ENCODE measurements at places on chromosomes 16 and 17. TPM values are rescaled to one million over a fixed set of nuclear protein-coding genes. Genes with fewer than 3 reads are reported as not detected.

GRCh38 chr16:9943121-9943520 lies 239.1 kb downstream of the GRIN2A start:
- DNase-seq: no peak

DNA sequence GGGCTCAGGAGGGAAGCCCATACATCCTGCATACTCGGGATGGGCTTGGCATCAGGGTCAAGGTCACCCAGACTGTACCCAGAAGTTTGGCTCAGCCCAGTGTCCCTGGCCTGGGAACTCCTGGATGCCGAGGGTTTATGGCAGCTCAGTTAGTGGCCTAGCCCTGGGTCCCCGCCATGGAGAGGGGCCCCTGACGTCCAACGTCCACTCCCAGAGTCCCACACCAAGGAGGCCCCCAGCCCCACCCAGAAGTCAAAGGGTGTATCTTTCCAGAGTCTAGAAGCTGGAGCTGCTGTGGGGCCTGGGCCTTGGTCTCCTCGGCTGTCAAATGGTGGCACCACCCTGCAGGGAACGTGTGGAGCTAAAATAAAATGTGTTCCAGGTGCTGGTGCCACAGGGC lies 76.4 kb downstream of the SREBF1 start:
- no peak for DNase-seq

GRCh38 chr16:28193530-28194423 lies 18.0 kb downstream of the XPO6 start:
- no peak for DNase-seq

DNA sequence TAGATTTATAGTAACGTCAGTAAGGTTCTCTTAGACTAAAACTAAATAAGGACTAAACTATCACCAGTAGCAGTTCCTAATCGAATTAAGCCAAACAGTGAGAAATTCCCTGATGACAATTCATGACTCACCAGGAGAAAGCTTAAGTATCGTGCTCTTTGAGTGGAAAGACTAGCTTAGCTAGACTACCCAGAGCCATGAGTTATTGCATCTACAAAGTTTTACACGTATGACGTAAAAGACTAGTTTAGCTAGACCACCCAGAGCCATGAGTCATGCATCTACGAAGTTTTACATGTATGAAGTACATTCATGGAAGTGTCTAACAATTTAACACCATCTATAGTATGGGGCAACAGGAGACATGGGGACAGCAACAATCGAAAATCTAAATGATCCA lies 36.6 kb downstream of the UBE2G1 start:
- DNase-seq: no peak

DNA sequence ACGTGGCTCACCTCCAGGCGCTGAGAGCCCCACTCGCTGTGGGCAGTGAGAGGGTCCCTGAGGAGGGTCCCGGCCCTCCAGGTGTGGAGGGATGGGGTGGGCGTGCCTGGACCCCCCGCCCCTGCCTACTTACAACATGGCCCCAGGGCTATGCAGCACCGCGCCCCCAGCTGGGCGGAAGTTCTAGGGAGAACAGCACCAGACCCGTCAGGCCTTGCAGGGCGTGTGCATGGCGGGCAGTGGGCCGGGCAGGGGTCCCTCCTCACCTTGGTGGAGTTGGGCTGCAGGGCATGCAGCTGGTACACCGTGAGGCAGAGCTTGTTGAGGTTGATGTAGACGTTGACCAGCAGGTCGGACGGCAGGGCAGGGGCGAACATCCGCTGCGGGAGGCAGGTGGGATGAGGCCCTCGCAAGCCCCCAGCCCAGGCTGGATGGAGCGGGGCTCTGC lies 2.7 kb downstream of the SMIM22 start:
- no peak for DNase-seq

- no peak for DNase-seq
Observed at GRCh38 chr17:16988749-16989229, 16.9 kb upstream of the TNFRSF13B start.

DNA sequence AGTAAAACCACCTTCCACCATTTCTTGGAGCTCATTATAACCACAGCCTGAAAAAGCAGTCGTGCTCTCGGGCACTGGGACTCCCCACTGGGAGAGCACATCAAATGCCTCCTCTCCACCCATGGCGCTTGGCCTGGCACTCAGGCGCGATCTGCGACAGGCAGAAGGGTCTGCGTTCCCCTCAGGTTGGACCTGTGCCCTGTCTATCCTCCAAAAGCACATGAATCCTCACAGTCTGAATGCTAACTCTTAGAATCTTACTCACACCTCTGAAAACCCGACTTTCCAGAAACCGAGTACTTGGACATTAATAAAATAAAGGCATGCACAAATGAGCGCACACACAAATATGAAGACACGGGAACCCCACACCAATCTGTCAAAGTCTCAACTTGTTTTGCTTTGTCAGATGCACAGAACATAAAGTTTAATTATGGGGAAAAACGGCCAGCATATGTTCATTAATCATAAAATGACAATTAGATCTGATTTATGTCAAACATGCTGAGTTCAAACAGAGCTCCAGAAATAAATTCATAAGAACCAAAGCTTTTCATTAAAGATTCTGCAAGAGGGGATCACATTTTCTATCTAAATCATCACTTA lies 20.5 kb upstream of the FAAP100 start:
- no peak for DNase-seq

- DNase-seq: no peak
Observed at GRCh38 chr16:19948186-19949104, 63.8 kb upstream of the GPRC5B start.

GRCh38 chr16:50263940-50264929 lies 2.1 kb upstream of the ADCY7 start:
- DNase-seq: no peak

GRCh38 chr17:37299257-37299980 lies 76.4 kb upstream of the C17orf78 start:
- no peak for DNase-seq

- DNase-seq: peak; percentile 73
Observed at GRCh38 chr17:80035937-80036714, at the start of gene CCDC40. TSS of gene CCDC40 (plus strand) at chr17:80036642. CDS start at chr17:80036663, 21 bp downstream.

- DNase-seq: no peak
Observed at GRCh38 chr16:86833136-86833535, 254.8 kb downstream of the FOXL1 start.

GRCh38 chr16:28554634-28555423 lies 1.1 kb downstream of the SGF29 start:
- DNase-seq: no peak

- DNase-seq: no peak
Observed at GRCh38 chr17:81910840-81911276, 341 bp downstream of the PCYT2 start.

- no peak for DNase-seq
Observed at GRCh38 chr16:4257646-4258556, 14.9 kb downstream of the TFAP4 start.

DNA sequence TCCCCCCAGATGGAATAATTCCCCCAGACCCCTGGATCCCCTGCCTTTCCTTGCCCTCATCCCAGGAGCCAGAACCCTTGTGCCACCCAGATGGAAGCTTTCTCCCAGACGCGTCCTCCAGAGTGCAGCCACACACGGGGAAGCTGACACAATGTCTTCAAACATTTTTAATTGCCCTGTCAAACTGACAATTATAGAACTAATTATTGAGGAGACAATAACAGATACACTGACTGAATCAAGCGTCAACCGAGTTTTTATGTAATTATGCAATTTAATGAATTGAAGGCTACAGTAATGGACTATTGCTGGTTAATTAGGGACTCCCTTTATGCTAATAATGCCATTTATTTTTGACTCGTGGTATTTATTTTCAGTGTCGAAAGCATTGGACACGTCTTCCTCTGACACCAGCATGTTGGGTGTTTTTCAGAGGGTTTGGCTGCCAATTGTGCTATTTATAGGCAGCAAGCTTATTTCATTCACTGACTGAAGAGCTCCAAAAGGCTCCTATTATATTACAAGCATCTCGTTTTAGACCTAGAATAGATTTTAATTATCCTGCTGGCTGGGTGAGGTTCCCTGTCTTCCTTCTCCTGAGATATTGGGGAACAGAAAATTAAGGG lies 298.2 kb upstream of the C16orf82 start:
- DNase-seq: no peak

DNA sequence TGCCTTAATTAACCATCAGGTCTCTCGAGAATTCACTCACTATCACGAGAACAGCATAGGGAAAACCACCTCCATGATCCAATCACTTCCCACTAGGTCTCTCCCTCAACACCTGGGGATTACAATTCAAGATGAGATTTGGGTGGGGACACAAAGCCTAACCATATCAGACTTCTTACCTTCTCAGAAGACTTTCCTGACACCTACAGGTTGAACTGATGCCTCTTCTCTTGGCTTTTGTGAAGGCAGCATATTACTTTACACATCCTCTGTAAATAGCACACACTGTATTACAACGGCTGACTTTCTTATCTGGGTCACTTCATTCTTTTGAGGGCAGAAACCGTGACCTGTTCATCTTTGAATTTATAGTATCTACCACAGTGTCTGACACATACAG lies 23.6 kb downstream of the BMERB1 start:
- DNase-seq: no peak

DNA sequence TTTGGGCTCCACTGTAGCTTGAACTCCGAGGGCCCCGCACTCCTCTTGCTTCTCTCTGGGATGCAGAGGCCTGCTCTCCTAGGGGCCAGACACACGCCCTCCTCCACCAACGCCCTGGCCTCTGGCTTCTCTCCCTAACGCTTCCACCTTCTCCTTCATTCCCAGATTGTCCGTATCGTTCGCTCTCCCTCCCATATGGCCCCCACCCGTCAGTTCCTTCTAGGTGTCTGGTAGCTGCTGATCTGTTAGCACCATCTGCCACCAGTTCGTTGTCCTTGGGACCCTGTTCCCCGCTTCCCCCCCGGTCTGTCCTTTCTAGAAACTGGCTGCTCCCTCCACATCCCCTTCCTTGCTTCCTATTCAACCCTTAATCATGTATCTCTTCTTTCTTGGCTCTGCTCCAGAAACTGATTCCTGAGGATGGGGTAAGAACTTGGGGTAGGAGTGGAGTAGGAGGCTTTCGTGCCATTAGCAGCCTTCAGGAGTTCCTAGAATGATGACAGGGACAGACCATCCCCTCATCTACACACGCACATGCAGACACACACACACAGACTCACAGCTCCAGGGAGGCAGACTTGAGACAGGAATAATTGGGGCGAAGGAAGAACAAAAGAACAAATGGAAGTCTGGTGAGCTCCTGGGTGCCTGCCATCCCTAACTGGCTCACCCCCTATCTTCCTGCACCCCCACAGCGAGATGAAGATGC lies 4.3 kb downstream of the ATP1B2 start:
- DNase-seq: no peak

- DNase-seq: no peak
Observed at GRCh38 chr16:86186313-86186712, 287.4 kb downstream of the IRF8 start.

DNA sequence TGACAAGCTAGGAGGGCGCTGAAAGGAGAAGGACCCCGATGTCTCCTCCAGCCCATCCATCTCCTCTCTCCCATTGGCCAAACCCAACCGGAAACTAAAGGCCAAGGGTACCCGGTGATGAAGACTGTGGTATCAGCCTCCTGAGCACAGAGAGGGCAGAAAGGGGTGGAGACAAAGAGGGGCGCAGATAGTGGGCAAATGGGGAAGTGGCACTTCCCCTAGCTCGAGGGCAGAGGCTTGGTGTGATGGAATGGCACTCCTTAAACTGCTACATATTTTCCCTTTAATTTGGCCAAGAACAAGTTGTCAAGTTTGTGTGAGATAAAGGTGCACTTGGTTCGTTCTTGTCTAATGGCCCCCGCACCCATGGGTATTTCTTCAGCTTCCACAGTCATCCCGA lies 27.8 kb downstream of the IL4R start:
- DNase-seq: no peak

GRCh38 chr16:87174061-87174460 lies 143.1 kb downstream of the C16orf95 start:
- DNase-seq: no peak

DNA sequence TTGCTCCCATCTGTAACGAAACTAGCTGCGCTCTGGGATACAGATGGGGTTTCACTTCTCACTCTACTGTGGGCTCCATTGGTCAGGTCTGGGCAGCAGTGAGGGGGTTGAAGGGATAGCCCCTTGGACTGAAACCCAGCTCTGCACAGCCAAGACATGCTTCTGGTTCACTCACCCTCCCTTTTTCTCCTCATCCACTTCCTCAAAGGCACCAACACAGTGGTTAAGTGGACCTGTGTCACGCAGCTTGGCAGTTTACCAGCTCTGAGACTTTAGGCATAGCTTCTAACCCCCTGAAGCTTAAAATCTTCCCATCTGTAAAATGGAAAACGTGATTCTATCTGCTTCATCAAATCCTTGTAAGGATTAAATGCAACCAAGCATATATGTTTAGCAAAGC lies 11.5 kb upstream of the KRT38 start:
- DNase-seq: no peak

DNA sequence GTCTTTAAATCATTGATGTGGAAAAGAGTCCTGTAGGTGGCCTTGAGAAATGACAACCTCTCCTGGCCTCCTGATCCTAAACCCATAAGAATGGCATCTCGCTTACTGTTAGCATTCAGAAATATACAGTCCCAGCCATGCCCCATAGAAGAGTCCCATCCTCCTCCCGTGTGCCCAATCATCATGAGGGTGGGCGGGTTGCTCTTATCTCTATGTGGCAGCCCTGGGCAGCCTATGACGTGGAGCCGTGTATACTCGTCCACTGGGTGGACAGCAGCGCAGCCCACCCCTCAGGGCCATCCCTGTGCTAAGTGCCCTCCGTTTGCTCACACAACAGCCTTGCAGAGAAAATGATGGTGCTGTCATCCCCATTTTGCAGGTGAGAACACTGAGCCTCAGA lies 105.3 kb downstream of the AMFR start:
- no peak for DNase-seq

The NEUROD2 gene
- not detected for total RNA-seq

The SOST gene
- total RNA-seq: not detected

The PDE6G gene
- 0.25 TPM for total RNA-seq

The CCDC78 gene
- total RNA-seq: 0.28 TPM

The PLXDC1 gene
- total RNA-seq: 0.42 TPM

The GRIN2C gene
- total RNA-seq: 0.09 TPM

The TMEM88 gene
- 0.65 TPM for total RNA-seq

The ANKRD11 gene
- total RNA-seq: 33.0 TPM

The TBC1D3H gene
- total RNA-seq: not detected

Measured in liver (tissue), 10 donors.